ENCODE measurements at places on chromosomes 16 and 17.
A peak's percentile ranks its signal among the peaks of the same experiment; 100 is the strongest.

DNA sequence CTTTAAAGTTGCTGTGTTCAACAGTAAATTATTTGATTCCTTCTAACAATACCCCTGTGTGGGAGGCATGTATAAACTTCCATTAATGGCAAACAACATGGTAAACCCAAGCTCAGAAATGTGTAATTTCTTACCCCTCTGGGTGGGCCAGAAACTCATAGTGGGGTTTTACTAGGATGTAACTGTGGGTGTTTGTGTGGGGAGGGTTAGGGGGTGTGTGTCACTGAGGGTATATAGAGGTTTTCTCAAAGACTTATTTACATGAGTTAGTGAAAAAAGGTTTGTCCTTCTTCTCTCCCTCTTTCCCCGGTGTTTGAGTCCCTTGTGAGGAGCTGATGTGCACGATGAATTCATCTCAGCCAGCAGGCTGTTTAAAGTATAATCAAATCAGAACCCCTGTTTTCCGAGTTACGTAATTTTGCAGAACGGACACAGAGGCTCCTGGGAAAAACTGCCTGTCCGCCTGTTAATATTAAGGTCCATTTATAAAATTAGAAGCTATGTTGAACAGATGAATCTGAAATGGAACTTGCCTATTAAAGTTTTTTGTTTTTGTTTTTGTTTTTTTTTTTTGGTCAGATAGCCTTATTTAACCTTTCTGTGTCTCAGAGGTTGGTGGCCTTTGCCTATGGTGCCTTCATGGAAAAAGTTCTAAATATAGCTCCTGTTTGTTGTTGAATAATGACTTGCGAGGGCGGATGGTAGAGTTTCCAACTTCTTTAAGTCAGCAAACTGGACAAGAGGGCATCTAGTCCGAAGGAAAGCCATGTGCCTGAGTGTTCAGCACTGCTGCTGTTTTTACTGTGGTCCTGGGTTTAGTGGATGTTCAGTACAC, 73.3 kb downstream of the MSI2 start:
- DNase-seq = no peak

DNA sequence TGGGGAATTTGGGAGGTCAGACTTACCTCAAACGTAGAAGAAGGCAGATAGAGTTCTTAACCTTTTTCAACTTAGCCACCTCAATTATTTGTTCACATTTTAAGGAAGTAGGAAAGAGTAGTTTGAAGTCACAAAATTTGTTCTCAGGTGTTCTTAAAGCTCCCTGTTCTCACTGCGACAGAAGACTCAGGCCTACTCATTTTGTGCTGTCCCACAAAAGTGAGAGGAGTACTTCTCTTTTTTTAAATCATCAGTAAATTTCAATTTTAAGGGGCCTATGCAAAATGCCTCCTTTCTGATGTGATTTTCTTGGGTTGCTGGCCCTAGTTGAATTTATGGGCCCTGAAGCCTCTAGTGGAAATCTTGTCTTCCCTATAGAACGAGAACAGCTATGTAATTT, 133.4 kb downstream of the MAP2K6 start:
- DNase-seq = no peak

- no peak for DNase-seq
Observed at GRCh38 chr17:28178800-28179199, 136.3 kb downstream of the NLK start.

DNA sequence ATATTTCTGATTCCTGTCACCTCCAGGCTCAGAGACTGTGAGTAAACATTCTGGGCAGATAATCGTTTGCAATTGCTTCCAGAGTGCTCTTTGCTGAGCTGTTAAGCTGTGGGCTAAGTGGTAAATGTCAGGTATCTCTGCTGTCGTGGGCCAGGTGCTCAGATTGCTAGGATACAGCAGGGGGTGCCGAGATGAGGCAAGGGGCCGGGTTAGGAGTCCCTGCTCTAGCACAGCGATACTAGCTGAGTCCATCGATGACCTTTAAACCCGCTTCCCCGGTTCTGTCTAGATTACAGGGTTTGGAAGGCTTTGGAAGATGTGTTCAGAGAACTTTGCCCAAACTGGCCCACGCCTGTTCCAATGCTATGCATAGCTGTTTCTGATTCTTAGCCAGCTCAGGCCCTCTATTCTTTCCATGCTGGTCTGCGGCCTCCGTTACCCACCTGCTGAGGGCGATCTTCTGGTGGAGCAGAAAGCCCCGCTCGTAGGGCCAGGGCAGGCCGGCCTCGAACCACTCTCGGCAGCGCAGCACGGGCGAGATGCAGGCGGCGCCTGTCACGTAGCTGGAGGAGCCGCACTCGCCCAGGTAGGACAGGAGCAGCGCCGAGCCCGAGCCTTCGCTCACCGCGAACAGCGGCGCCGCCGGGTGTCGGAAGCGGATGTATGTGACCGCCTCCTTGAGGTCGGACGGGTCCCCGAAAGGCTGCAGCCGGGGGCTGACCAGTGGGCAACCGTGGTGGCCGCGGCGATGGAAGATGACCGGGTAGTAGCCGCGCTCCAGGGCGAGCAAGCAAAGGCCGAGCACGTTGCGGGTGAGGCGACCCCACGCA, 979 bp downstream of the ABHD15 start:
- DNase-seq = peak; percentile 73

DNA sequence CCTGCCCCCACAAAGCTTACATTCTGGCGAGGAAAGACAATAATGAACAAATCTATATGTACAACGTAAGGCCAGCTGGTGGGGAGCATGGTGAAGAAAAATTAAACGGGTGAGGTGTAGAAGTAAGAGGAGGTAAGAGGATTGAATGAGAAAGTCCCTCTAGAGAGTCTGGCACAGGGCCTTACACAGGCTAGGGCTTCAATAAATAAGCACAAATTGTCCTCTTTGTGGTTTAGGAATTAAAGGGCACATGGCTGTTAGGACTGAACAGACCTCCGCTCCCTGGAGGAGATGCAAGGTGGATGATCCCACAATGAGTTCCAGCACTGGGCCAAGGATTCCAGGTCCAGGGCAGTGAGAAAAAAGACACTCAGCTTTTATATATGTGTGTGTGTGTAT, 43.1 kb upstream of the HAPSTR1 start:
- DNase-seq = no peak

DNA sequence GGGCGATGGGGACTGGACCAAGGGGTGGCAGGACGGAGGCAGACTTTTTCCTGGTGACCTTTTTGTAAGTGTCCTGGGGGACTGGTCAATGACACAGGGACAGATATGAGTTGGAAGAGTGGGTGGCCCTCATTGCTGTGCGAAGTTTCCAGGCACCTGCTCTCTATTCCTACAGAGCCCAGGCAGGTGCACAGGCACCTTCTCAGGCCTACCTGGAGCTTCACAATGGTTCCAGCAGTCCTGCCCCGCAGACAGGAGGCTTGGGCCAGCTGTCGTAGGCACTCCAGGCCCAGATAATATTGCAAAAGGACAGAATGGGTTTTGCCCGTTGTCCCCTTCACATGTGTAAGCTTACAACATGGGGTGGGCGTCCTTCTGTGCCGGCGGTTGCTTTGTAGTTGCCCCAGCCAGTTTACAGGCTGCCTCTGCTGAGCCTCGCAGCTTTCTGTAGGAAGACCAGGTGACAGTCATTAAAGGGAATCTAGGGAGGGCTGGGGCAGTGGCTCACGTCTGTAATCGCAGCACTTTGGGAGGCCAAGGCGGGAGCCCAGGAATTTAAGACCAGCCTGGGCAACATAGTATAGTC, 84.3 kb downstream of the ARHGAP23 start:
- peak; percentile 11 for DNase-seq

DNA sequence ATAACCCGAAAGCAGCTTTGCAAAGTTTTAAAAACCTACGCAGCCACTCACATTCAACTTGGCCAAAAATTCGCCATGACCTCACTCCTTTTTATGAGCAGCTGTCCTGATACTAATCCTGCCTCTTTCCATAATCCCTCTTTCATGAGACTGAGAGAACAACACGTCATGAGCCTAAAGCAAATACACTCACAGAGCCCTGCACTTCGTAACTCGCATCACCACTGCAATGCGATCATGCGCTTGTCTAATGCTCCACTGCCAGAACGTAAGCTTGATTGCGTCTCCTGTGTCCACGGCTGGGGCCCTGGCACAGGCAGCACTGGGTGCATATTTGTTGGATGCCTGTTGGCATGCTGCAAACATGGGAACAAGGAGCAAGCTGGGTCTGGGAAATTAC, 36.2 kb downstream of the CDRT4 start:
- DNase-seq = no peak

DNA sequence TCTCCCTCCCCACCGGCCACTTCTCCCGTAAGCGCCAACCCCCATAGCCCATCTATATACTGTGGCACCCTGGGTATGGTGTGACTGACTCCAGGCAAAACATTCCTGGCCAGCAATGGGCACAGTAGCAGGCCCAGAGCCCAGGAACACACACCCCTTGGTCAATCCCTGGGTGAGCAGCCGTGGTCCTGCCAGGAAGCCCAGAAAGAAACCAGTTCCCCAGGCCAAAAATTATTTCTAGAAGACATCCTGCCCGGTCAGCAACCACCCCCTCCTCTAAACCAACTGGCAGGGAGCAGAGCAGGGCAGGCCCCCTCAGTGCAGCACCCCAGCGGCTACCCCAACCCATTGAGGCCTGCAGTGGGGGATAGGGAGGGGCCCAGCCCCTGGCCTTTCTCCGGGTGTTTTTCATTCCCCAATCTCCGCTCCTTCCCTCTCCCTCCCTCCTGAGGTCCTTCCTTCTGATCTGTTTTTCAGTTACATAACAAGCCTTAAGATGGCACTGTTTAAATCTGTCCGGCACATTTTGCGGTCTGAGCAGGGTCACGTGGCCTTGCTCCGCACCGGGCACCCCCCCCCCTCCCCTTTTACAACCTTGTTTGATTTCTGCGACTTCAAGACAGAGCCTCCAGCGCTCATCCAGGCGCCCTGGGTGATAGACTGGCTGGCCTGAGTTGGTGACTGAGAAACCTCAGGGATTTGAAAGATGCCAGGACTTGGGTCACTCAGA, 2.0 kb downstream of the NPTX1 start:
- peak; percentile 54 for DNase-seq

- DNase-seq = no peak
Observed at GRCh38 chr16:997440-998051, 16.0 kb downstream of the SOX8 start.

DNA sequence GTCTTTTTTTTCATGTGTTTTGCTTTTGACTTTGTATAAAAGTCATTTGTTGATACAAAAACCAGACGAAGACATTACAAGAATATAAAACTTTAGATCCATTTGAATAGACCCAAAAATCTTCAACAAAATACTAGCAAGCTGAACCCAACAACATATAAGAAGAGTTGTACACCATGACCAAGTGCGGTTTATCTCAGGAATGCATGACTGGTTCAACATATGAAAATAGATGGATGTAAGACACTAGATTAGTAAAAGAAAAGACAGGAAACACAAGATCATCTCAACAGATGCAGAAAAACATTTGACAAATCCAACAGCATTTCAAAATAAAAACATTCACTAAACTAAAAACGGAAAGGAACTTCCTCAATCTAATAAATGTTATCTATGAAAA, 69.0 kb downstream of the TBC1D16 start:
- no peak for DNase-seq

DNA sequence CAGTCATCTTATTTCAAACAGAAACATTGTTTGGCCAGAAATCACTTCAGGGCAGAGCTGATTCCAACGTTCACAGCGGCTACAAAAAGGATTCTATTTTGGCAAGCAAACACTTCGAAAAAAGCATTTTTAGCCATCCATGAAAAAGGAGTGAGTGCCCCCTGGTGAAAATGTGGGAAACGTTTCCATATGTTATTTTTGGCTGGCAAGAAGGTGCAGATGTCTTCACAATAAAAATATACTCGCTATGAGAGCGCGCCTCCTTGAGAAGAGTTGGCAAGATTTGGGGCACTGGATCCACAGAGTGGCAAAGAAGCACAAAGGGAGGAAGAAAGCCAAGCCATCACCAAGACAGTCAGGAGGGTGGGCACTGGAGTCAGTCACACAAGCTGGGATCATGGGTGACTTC, 191.1 kb downstream of the CHD9NB start:
- no peak for DNase-seq

DNA sequence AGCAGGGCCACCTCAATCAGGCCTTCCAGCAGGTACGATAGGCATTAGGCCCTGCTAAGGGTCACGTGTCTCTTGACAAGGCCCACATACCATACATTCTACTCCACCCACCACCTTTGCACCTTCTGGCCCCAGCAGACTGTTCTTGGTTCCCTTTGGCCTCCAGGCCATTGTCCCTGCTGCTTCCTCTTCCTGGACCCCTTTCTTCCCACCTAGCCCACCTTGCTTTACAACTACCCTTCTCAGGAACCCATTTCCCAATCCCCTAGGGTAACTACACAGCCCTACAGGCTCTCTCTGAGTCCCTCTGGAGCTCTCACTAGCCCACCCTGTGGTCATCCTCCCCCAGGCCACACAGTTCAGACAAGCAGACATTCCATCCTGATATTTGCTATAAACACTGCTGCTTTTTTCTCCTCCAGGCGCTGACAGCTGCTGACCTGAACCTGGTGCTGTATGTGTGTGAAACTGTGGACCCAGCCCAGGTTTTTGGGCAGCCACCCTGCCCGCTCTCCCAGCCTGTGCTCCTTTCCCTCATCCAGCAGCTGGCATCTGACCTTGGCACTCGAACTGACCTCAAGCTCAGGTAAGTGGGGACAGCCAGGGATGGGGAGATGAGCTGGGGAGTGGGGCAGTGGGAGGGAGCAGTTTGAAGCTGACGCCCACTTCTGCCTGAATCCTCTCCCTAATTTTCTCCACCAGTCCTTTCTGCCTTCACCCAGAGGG, 1.4 kb upstream of the NRN1L start:
- DNase-seq = no peak

- DNase-seq = no peak
Observed at GRCh38 chr17:70074236-70074830, 692 bp upstream of the KCNJ16 start.

Measured in GM13977 (cell line).